ENCODE measurements at places on chromosomes 5 and 9.

DNA sequence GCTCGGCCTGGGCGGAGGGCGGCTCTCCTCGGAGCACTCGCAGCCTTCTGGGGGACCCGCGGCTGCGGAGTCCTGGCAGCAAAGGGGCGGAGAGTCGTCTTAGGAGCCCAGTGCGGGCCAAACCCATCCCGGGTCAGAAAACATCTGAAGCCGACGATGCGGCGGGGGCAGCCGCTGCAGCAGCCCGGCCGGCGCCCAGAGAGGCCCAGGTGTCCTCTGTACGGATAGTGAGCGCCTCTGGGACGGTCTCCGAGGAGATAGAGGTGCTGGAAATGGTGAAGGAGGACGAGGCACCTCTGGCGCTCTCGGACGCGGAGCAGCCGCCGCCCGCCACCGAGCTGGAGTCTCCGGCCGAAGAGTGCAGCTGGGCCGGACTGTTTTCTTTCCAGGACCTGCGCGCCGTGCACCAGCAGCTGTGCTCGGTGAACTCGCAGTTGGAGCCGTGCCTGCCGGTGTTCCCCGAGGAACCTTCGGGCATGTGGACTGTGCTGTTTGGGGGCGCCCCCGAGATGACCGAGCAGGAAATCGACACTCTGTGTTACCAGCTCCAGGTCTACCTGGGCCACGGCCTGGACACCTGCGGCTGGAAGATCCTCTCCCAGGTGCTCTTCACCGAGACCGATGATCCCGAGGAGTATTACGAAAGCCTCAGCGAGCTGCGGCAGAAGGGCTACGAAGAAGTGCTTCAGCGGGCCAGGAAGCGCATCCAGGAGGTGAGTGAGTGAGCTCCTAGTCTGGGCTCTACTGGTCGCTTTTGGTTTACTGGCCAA, 1.2 kb downstream of the JMY start:
- peak; percentile 50 for DNase-seq

GRCh38 chr5:132267931-132268768, 10.7 kb downstream of the PDLIM4 start:
- DNase-seq: no peak

DNA sequence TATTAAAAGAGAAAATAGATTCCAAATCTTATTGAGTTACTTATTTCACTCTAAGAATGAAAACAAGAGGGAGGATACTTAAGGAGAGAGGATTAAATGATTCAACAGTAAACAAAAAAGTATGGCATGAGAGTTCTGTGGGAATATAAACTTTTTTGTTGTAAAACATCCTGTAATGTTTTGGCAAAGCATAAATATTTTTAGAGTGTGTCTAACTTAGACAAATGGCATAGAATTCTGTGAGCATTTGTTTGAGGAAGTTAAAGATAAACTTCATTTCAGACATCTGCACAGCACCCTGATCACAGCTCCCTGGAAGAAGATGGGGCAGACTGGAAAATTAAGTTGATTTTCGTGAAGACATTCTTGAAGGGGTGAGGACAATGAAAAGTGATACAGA, 246.8 kb upstream of the HAPLN1 start:
- DNase-seq: no peak

GRCh38 chr9:21016701-21017491, 14.5 kb downstream of the HACD4 start:
- DNase-seq: no peak

DNA sequence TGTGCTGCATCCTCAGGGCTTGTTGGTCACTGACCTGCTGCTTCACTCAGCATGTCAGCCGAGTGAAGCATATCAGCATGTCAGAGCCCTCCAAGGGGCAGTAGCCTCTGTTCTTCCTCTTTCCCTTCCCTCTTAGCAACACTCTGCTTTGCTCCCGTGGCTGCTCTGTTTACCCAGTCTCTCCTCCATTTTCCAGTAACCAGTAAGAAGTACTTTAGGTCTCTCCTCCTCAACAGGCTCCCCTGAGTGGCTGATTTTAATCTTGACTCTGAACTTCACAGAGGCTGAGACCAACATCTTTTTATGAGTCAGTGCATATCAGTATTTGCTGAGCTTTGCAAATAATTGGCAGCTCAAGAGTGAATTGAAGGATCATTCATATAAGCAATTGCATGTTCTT, 18.6 kb upstream of the ADRB2 start:
- DNase-seq: no peak

GRCh38 chr5:68049053-68049713, 166.4 kb upstream of the PIK3R1 start:
- no peak for DNase-seq

DNA sequence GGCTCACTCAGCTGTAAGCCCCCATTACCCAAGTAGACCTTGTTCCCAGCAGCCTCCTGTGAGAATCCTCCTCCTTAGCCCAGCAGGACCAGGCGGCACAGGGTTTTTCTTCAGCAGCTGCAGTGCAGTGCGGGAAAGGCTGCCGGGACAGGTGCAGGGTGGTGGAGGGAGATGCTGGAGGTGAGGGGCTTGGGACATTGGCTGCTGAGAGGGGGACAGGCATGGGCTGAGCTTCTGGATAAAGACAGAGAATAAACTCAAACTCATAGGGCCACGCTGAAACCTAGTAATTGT, 174.7 kb downstream of the CACNA1B start:
- DNase-seq: no peak

DNA sequence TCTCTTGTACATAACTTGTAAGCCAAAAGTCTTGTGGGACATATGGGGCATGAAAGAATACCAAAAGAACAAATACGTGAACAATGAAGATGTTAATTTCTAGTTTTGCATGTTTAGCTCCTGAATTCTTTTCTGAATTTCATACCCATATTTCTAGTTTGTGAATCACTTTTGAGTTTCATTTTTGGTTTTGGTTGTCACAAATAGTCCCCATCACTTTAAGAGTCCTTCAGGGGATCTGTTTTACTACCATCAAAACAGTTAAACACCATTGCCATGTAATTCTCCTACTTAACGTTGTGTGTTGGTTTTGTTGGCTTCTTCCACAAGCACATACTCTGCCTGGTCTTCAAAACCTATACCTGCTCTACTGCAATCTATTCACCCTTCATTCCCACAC, 27.0 kb downstream of the VCAN start:
- no peak for DNase-seq

GRCh38 chr9:129305246-129305645, 127.2 kb upstream of the IER5L start:
- DNase-seq: peak; percentile 8

DNA sequence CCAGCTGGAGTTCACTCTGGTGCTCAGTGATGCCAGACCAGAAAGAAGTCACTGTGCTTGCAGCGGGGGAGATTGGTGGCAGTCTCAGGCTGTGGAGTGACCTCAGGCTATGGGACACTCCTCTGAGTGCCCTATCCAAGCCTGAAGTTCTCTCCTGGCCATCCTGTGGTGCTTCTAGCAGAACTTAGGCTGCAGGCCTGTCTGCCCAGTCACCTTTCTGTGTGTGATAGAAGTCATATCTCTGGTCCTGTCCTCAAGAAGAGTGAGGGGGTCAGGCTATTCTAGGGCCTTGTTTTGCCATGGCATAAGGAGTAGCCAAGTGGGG, 9.3 kb downstream of the PDLIM4 start:
- DNase-seq: no peak

GRCh38 chr9:134253606-134254205, 72.5 kb upstream of the RXRA start:
- no peak for DNase-seq

DNA sequence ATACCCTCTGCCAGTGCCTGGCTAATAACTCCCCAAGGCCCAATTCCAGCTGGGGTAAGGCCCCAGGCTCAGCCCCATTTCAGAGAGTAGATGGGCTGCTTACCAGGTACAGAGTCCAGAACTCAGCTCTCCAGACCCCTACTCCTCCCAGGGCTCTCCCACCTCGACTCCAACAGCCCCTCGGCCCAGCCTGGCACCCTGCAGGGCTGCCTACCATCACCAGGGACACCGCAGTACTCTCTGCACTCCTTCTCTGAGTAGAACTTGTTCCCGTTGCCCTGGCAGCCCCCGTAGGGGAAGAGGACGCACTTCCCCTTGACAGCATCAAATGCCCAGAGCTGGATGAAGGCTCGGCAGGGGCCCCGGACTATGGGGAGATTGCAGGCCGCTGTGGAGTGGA, 17.4 kb downstream of the AMBP start:
- no peak for DNase-seq

DNA sequence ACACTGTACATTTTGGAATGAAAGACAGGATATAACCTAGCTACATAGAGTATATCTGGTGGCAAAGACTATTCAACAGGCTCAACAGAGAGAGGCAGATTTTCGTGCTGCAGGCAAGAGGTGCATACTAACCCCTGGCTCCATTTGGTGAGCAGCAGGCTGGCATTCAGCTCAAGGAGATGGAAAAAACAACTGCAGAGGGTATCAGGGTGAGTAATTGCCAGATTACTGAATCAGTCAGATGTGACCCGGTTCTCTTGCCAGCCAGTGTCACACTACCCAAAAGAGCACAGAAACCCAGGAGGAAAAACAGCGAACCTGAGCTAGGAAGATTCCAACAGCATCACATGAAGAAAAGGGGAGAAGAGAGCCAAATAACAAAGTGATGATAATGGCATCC, 130.4 kb upstream of the PRLR start:
- no peak for DNase-seq

DNA sequence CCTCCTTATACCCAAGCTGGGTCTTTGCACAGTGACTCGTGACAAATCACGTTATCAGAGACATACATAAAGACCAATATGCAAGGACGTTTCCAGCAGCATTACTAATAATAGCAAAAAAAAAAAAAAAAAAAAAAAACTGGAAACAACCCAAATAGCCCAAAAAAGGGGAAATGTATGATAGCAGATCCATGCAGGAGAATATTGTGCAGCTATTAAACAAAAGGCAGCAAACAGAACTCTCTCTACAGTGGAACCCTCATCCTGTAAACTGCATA, 37.7 kb downstream of the C5orf15 start:
- no peak for DNase-seq

GRCh38 chr5:84403773-84404172, 19.1 kb upstream of the EDIL3 start:
- no peak for DNase-seq

DNA sequence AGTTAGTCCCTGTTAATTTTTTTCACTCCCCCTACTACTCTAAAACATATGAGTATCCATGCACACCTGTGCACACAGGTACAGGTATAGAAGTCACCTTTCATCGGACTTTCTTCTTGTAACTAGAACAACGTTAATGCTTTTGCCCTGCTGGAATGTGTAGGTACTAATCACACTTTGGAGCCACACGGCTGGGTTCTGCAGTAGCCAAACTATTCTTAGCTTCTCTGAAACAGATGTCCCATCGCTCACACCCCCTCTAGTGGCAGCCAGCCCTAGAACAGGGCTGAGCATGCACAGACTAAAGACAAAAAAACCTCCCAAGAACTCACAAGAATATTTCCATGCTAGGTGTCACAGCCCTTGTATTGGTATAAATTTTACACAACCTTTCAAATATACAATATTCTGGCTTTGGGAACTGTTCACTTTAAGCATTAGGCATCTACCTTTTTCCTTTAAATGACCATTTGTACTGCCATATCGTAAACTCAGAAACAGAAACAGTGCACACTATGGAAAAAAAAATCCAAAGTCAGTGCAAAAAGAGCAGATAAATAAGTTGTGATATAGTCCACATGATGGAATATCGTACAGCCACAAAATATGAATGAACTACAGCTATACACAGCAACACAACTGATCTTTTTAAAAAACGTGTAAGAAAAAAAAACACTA, 64.0 kb downstream of the RETREG1 start:
- peak; percentile 87 for DNase-seq

- no peak for DNase-seq
Observed at GRCh38 chr5:94793113-94793815, 174.8 kb downstream of the SLF1 start.

DNA sequence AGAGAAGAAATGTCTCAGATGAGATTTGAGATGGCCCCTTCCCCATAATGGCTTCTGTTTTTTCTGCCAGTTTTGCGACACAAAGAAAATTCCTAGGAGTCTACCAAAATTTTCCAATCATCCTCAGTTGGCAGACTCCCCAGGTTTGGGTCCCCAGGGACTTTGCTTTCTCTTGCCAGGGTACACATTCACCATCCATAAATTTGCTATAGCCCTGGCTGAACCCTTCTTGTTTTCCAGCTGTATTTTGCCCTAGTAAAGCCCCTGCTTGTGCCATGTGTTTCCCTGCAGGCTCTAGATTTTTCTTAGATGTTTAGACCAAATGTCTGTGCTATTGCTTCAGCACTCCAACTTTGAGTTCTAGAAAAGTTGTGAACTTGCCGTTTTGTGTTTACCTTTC, 283.2 kb downstream of the ANXA1 start:
- no peak for DNase-seq

- no peak for DNase-seq
Observed at GRCh38 chr9:79300068-79300467, 271.7 kb upstream of the TLE4 start.

GRCh38 chr5:73692981-73693380, 67.0 kb downstream of the ARHGEF28 start:
- DNase-seq: no peak

GRCh38 chr9:35681341-35682002, 7.7 kb downstream of the CA9 start:
- DNase-seq: no peak

GRCh38 chr5:84057211-84057610, 327.5 kb downstream of the EDIL3 start:
- no peak for DNase-seq

DNA sequence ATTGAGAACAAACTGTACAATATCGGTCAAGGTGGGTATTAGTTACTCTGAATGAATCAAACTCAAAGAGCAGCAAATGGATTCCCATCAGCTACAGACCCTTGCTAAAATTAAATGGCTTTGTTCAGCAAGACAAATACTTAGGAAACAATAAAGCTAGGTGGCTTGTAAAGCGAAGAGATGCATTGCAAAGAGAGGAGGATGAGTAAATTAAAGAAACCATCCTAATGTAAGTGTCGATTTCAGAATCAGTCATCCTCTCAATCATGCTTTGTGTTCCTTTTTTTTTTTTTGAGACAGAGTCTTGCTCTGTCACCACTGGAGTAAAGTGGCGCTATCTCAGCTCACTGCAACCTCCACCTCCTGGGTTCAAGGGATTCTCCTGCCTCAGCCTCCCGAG, 359.2 kb upstream of the ZNF462 start:
- DNase-seq: no peak

DNA sequence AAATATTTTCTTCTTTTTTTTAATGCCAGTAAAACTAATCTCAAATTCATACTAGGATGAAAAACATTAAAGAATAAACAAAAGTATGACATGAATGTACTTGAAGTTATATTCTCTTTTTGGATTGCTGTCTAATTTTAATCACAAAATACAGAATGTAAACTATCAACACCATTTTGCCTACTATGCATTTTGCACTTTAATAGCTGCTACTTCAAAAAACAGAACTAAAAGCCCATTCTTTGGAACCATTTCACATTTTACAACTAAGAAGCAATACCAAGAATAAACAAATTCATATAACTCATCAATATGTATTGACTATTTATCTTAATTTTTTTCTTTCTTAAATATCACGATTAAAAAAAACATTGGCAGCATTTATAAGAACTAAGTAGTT, 58.1 kb downstream of the ADAMTS6 start:
- DNase-seq: no peak

Measured in Right ventricle myocardium superior (tissue), 1 donor.